ENCODE measurements at places on chromosomes 5 and 9.

DNA sequence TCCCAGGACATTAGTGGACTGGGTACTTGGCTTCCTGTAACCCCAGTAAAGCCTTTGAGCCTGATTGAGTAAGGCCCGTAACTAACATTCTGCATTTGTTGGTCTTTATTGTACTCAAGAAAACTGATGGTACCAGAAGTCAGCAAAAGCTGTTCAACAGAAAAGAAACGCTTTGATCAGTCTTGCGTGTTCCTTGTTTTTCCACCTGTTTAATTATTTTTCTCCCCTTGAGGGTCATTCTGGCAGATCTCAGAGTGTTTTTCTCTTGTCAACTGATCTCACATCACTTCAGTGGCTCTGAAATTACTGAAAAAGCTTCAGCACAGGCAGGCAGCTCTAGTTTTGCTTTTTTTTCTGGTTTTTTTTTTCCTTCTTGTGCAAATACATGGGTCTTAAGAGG is 6.1 kb upstream of the TMEM268 start:
- no peak for DNase-seq

DNA sequence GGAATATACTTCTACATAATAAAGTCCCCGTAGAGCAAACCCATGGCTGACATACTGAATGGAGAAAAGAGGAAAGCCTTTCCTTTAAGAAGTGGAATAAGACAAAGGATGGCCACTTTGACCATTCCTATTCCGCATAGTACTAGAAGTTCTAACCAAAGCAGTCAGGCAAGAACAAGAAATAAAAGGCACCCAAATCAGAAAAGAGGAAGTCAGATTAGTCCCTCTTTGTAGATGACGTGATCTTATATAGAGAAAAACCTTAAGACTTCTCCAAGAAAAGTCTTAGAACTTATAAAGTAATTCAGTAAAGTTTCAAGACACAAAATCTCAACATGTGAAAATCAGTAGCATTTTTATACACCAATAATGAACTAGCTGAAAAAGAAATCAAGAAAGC is 133.9 kb downstream of the GIN1 start:
- DNase-seq: no peak

- no peak for DNase-seq
Observed at GRCh38 chr5:133849116-133849515, 119.3 kb downstream of the C5orf15 start.

- DNase-seq: no peak
Observed at GRCh38 chr5:88657136-88657535, 225.8 kb downstream of the MEF2C start.

Measured in right renal cortex interstitium (tissue), 3 donors.